ENCODE measurements at places on chromosomes 7 and 10.

DNA sequence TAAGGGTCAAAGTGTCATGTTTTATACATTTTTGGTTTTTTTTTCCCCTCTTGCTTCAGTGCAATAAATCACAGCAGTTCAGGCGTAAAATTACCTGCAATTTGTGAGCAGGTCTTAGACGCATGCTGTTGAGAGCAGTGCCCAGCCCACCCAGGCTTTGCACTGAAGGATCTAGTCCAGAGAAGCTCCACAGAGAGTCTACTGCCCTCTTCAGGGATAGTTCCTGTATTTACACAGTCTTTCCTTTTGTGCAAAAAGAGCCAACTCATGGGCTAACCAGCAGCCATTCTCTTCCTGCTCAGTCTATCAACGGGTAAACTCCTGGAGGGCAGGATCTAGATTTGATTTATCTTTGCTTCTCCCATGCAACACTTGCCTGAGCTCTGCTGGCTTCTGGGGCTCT is 82.2 kb upstream of the NAMPT start:
- DNase-seq: no peak

DNA sequence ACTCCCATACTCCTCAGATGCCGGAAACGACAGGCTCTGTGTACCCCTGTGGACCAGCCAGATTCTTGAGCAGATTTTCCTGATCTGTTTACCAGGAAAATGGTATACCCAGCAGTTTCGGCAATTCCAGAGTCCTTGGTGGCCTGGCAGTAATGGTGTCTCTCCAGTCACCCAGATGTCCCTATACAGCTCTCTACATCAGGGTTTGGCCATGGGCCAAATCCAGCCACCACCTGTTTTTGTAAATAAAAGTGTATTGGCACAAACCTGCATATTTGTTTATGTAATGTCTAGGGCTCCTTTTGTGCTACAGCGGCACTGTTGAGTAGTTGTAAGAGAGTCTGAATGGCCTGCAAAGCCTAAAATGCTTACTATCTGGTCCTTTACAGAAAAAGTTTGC is 491.3 kb downstream of the RPS24 start:
- no peak for DNase-seq

DNA sequence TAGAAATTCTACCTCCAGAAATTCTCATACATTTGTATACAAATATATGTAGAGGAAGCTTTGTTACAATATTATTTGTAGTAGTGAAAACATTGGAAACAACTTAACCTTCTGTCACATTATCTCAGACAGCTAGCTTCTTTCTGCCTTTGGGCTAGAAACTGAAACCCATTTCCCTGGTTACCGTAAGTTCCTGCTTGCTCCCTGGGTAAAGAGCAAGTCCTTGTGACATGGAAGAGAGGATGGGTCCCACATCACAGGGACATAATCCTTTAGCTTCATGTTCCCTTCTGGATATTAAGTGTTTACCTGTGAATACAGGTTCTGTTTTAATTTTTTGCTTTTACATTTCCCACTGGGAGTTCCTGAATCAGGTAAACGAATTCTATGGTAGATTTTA is 41.8 kb downstream of the KLHDC10 start:
- no peak for DNase-seq

GRCh38 chr10:22986771-22987542 is 59.1 kb downstream of the ARMC3 start:
- no peak for DNase-seq

DNA sequence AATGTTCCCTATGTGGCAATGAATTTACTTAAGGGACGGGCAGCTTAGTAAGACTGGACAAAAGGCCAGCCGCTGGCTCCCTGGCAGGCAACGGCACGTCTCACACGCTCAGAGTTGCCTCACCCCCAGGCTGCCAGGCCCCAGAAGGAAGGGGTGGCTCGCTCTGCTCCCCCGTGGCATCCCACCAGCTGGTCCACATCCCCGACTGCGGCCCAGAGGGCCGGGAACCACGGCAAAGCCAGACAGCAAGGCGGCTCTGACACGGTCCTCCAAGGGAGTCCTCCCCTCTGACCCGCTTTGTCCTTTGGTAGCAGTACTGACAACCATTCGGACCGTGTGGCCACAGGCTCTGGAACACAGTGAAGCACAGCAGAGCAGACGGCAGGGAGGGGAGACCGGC is 34.1 kb downstream of the NUDT1 start:
- DNase-seq: no peak

- DNase-seq: no peak
These were observed 46.6 kb downstream of the C1GALT1 start for GRCh38 chr7:7228967-7229366.
